ENCODE measurements at places on chromosomes 5 and 9. TPM values are rescaled to one million over a fixed set of nuclear protein-coding genes. Genes with fewer than 3 reads are reported as not detected.
A peak's percentile ranks its signal among the peaks of the same experiment; 100 is the strongest.

GRCh38 chr5:115393239-115393638 lies 96.8 kb upstream of the CCDC112 start:
- no peak overlapping the region for H3K4me3 ChIP-seq
- H3K36me3 ChIP-seq: no peaks in the 10 kb centered on the region
- H3K27me3 ChIP-seq: peaks cover 4% of the 10 kb centered on the region
- no peak for DNase-seq

DNA sequence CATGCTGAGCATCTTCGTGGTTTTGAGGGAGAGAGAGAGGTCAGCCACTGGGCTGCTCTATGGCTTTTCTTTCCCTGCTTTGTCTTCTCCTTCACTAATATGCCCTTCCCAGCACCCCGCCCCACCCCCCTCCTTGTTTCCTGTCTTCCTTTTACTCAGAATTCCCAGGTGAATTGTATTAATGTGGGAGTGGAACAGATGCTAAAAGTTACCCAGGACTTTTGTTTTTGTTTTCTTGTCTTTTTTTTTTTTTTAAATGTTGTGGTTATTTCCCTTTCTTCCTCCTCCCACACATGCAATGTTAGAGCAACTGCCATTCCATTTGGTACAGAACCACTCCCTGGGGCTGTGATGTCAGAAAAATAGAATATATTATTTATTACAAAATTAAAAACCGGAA lies 442.7 kb upstream of the CD180 start:
- no peak overlapping the region for H3K27ac ChIP-seq
- peaks cover 2% of the 10 kb centered on the region for H3K36me3 ChIP-seq
- no peaks in the 10 kb centered on the region for H3K27me3 ChIP-seq
- H3K4me3 ChIP-seq: no peak overlapping the region

Gene UBTD2
- total RNA-seq: 2.3 TPM

Gene IQGAP2
- total RNA-seq: 54.6 TPM

DNA sequence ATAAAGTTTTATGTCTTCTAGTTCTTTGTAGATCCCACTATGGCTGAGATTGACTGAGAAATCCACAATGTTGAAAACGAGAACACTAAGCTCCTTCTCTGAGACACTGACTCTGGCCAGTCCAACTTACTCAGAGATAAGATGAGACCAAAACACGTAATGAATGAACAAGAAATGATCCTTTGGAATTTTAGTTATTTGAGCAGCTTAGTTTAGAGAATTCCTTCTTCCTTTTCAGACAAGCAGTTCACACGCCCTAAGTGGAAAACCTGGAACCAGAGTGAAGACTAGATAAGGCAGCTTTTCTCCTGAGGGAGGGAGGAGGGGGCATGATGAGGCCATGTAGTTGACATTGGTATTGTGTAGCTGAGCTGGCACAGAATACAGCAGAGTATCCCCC lies 139.6 kb downstream of the GABRB2 start:
- DNase-seq: no peak
- no peaks in the 10 kb centered on the region for H3K36me3 ChIP-seq
- no peaks in the 10 kb centered on the region for H3K4me1 ChIP-seq
- H3K27ac ChIP-seq: no peak overlapping the region
- H3K27me3 ChIP-seq: no peaks in the 10 kb centered on the region

Gene TMEM171
- not detected for total RNA-seq

Gene INSL6
- not detected for total RNA-seq

Gene DNAH5
- total RNA-seq: not detected

DNA sequence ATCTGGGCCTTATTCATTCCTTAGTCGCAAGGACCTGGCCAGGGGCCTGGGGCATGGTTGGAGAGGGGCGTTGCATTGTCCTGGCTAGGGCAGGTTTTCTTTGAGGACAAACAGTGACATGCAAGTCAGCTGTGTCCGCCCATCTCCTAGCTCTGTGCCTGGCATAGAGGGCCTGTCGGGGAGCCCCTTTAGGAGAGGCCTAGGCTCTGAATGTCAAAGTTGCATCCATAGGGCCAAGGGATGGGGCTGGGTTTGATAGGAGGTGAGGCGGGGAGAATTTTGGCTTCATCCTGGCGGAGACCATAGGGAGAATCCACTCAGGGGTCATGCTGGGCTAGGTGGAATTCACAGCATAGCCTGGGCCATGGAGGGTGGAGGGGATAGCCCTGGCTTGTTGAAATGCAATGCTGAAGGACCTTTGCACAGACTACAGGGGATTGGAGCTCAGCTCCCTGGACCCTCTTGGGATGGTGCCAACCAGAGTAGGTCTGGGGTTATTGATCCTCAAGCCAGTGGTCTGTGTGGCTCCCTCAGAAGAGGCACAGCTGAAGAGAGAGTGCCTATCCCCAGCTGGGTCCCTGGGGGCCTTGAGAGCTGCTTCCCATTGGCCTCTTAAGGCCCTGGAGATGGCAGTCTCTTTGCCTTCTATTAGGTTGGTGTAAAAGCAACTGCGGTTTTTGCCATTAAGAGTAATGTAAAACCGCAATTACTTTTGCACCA lies 104.0 kb downstream of the RGS3 start:
- no peak overlapping the region for H3K27ac ChIP-seq
- no peaks in the 10 kb centered on the region for H3K4me1 ChIP-seq
- no peaks in the 10 kb centered on the region for H3K27me3 ChIP-seq

- no peaks in the 10 kb centered on the region for H3K27me3 ChIP-seq
- no peaks in the 10 kb centered on the region for H3K4me1 ChIP-seq
- no peak for DNase-seq
- no peaks in the 10 kb centered on the region for H3K36me3 ChIP-seq
- no peak overlapping the region for H3K27ac ChIP-seq
These were observed 58.6 kb downstream of the LPAR1 start for GRCh38 chr9:110979636-110980035.

- H3K27me3 ChIP-seq: no peaks in the 10 kb centered on the region
- H3K4me3 ChIP-seq: no peak overlapping the region
- peak overlapping the region; percentile 74 for H3K27ac ChIP-seq
These were observed 28.9 kb upstream of the SERINC5 start for GRCh38 chr5:80284720-80285119.

- no peak overlapping the region for H3K27ac ChIP-seq
- no peaks in the 10 kb centered on the region for H3K27me3 ChIP-seq
- no peak overlapping the region for H3K4me3 ChIP-seq
- no peaks in the 10 kb centered on the region for H3K4me1 ChIP-seq
These were observed 719.2 kb downstream of the CETN3 start for GRCh38 chr5:89690331-89690730.

GRCh38 chr5:124806373-124807077 lies 60.1 kb upstream of the ZNF608 start:
- H3K36me3 ChIP-seq: no peaks in the 10 kb centered on the region
- H3K4me3 ChIP-seq: no peak overlapping the region
- no peak overlapping the region for H3K27ac ChIP-seq
- H3K4me1 ChIP-seq: no peaks in the 10 kb centered on the region

GRCh38 chr9:93660352-93661046 lies 84.1 kb downstream of the PHF2 start:
- H3K27ac ChIP-seq: no peak overlapping the region
- no peak overlapping the region for H3K4me3 ChIP-seq
- peaks cover 3% of the 10 kb centered on the region for H3K36me3 ChIP-seq

DNA sequence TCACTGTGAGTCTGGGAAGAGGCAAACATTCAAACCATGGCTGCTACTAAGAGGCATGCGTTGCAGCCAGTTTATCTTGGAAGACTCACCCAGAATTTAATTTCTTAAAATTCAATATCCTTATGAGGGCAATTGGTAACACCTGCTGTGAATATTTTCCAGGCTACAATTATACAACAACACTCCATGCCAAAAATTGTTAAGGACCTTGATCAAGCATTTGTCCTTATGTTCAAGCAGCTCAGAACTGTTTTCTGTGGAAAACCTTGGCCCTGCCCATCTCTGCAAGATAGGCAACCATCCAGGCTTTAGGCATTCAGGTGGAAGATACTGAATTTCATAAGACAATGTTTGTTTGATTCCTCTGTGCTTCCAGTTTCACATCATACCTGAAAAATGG lies 327.8 kb downstream of the FBXL7 start:
- H3K36me3 ChIP-seq: no peaks in the 10 kb centered on the region
- H3K27ac ChIP-seq: no peak overlapping the region
- DNase-seq: no peak
- no peak overlapping the region for H3K4me3 ChIP-seq
- H3K4me1 ChIP-seq: no peaks in the 10 kb centered on the region

- H3K27me3 ChIP-seq: peaks cover 9% of the 10 kb centered on the region
- no peaks in the 10 kb centered on the region for H3K36me3 ChIP-seq
- H3K27ac ChIP-seq: no peak overlapping the region
These were observed 38.0 kb upstream of the CCDC152 start for GRCh38 chr5:42718591-42718990.

GRCh38 chr9:26606756-26607155 lies 285.8 kb downstream of the CAAP1 start:
- no peaks in the 10 kb centered on the region for H3K36me3 ChIP-seq
- H3K27me3 ChIP-seq: no peaks in the 10 kb centered on the region
- no peaks in the 10 kb centered on the region for H3K4me1 ChIP-seq
- no peak for DNase-seq

DNA sequence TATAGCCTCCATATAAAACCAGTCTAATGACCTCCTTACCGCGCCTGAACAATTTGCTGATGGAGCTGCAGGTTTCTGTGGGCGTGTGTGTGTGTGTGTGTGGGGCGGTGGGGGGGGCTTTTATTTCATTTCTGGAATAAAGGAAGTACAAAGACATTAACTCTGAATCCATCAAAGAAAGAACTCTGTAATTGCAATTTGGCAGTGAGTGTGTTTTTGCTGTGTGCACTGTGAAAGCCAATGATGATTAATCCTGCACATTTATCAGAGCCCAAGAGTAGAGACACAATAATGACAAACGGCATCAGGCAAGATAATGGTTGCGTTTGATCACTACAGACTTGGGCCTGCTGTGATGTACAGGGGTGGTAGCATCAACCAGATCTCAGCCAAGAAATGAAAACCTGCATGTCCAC lies 29.3 kb upstream of the NDFIP1 start:
- no peak overlapping the region for H3K4me3 ChIP-seq
- no peaks in the 10 kb centered on the region for H3K36me3 ChIP-seq
- no peak overlapping the region for H3K27ac ChIP-seq
- H3K27me3 ChIP-seq: no peaks in the 10 kb centered on the region

DNA sequence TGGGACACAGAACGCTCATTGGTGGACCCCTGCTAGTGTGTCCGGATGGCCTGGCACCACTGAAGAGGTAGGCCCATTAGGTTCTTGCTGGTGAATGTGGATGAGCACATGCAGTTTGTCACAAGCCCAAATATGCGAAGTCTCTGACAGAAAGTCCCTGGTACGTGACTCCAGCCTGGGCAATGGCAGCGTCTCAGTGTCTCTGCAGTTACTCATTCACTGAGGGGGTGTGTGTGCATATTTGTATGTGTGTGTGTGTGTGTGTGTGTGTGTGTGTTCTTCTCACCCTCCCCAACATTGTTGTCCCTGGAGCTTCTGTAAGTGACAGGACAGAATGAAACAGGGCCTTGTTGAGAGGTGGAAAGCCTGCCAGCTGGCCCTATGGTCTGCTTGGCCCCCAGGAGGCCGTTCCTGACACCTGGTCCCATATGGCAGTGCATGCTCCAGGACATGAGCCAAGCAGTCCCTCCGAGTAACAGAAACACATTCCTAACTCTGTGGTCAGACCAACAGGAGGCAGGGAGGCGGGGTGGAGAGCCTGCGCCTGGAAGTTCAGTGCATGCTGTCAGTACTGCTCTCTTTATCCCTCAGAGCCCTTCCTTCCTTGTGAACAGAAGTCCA lies 169.9 kb downstream of the SLC28A3 start:
- DNase-seq: no peak
- H3K36me3 ChIP-seq: no peaks in the 10 kb centered on the region
- H3K27ac ChIP-seq: no peak overlapping the region
- peaks cover 1% of the 10 kb centered on the region for H3K27me3 ChIP-seq
- no peak overlapping the region for H3K4me3 ChIP-seq

GRCh38 chr5:69334793-69335268 lies 2.2 kb upstream of the CCDC125 start:
- H3K4me1 ChIP-seq: peaks cover 13% of the 10 kb centered on the region
- peaks cover 4% of the 10 kb centered on the region for H3K36me3 ChIP-seq
- H3K27ac ChIP-seq: no peak overlapping the region
- peak overlapping the region; percentile 24 for H3K4me3 ChIP-seq
- peak; percentile 88 for DNase-seq
- H3K27me3 ChIP-seq: no peaks in the 10 kb centered on the region

DNA sequence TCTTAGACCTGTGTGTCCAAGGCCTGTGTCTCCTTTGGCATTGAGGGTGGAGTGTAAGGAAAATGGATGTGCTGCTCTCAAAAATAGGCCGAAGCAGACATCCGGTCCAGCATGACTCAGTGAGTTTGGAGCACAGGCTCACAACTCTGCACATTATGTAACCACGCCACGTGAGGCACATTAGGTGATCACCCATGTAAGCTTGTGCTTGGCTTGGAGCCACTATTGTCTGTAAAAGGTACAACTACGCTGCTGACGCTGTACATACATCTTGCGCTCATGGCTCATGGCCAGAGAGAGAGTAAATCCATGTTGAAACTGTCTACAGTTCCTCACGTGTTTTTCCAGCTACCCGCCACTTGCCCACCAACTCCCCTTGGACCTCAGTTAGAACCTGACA lies 177.5 kb downstream of the PDE4D start:
- no peak for DNase-seq
- no peaks in the 10 kb centered on the region for H3K4me1 ChIP-seq
- H3K27me3 ChIP-seq: no peaks in the 10 kb centered on the region
- no peaks in the 10 kb centered on the region for H3K36me3 ChIP-seq
- no peak overlapping the region for H3K27ac ChIP-seq

Gene PRKAA1
- 58.6 TPM for total RNA-seq

DNA sequence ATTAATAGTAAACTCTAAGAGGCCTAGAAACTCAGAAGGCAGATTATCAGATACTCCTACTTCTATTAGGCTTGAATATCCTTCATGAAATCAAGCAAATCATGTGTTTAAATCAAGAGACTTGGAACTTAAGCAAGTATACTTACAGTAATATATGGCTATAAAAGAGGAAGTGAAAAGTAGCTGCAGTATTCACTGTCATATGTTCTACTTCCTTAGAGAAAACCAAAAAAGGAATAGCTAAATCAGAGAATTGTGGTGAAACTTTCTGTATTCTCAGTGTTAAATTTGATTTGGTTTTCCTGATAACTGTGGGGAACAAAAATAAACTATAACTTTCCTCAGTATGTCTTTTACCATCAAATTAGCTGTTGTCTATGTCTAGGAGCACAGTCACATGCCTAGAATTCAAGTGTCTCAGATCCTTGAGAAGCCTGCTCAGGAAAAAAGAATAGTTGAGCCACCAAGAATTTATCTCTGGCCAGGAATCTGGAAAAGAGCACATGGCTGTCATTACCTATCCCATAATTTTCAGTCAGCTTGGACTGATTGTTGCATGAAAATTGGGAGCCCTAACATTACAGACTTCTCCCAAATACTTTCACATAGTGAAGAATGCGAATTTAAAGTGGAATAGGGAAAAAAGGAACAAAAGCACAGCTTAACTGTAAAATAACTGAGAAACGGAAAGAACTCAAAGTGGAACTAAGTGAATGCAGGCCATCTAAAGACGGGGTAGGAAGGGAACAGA lies 1.7 kb downstream of the FKBP15 start:
- no peak for DNase-seq
- peak overlapping the region; percentile 95 for H3K4me3 ChIP-seq
- peak overlapping the region; percentile 46 for H3K27ac ChIP-seq

GRCh38 chr5:127562252-127562651 lies 44.8 kb downstream of the PRRC1 start:
- DNase-seq: peak; percentile 12
- peaks cover 5% of the 10 kb centered on the region for H3K4me1 ChIP-seq
- H3K27ac ChIP-seq: no peak overlapping the region
- H3K27me3 ChIP-seq: peaks cover 4% of the 10 kb centered on the region

GRCh38 chr5:160851451-160851850 lies 560 bp downstream of the ATP10B start:
- DNase-seq: no peak
- H3K36me3 ChIP-seq: no peaks in the 10 kb centered on the region
- no peak overlapping the region for H3K4me3 ChIP-seq
- no peaks in the 10 kb centered on the region for H3K27me3 ChIP-seq
- H3K27ac ChIP-seq: no peak overlapping the region
- H3K4me1 ChIP-seq: no peaks in the 10 kb centered on the region

Data from activated naive CD4-positive, alpha-beta T cell treated with anti-CD3 and anti-CD28 coated beads for 36 hours (primary cell).